ENCODE measurements at places on chromosomes 3 and 15.
A peak's percentile ranks its signal among the peaks of the same experiment; 100 is the strongest.

- DNase-seq = peak; percentile 21
Observed at GRCh38 chr3:142180761-142181362, 31.5 kb upstream of the TFDP2 start.

DNA sequence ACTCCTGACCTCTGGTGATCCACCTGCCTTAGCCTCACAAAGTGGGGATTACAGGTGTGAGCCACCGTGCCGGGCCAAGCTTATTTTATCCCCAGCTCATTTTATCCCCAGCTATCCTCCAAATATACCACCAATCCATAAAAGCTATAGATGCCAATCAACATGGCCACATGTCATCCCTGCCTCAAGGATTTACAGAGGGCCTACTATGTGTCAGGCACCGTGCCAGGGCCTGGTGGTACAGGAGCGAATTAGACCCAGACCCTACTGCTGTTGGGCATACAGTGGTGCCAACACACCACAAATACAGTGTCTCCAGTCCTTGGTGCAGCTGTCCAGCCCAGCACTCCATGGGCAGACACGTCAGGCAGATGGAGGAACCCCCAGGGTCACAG lies 73.4 kb downstream of the SCN5A start:
- DNase-seq = no peak

DNA sequence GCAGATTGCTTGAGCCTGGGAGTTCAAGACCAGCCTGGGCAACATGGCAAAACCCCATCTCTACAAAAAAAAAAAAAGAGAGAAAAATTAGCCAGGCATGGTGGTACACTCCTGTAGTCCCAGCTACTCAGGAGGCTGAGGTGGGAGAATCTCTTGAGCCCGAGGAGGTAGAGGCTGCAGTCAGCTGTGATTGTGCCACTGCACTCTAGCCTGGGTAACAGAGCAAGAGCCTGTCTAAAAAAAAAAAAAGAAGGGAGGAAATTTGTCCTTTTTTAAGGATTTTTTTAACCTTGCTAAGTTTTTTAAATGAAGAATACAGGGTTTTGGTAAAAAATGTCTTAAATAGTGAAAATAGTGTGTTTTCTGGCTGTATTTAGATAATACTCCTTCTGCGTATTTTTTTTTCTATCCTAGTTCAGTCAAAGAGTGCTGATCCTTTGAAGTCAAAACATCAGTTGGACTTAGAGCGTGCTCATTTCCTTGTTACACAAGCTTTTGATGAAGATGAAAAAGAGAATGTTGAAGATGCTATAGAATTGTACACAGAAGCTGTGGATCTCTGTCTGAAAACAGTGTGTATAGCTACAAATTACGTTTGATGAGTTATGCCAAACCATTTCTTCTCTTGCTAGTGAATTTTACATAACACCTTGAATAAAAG lies 11.1 kb downstream of the CAPN7 start:
- DNase-seq = no peak

- peak; percentile 41 for DNase-seq
Observed at GRCh38 chr3:49924683-49925082, 4.9 kb downstream of the MON1A start.

GRCh38 chr3:10771486-10772270 lies 44.4 kb upstream of the SLC6A11 start:
- peak; percentile 36 for DNase-seq

DNA sequence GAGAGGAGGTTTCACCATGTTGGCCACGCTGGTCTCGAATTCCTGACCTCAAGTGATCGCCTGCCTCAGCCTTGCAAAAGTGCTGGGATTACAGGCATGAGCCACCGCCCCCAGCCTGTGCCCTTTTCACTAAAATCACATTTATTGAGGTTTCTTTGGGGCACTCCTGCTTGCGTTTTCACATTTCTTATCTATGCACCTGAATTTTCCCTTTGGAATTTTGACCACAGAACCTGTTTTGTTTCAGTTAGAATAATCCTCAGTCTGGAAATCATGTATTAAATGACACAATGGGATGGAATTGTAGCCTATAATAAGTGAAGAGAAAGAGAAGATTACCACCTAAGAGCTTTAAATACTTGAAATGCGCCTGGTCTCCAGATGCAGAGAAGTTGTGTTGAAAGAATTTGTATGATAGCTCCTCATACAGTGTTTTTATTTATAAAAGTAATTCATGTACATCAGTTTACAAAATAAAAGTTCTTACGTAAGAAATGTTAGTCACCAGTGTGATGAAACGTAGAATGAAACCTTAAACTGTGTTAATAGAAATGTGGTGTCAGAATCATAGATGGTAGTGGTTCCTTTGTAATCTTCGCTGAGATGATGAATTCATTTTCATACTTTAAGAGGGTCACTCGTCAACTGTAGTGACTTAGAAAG lies 107.0 kb downstream of the TCF12 start:
- peak; percentile 51 for DNase-seq

DNA sequence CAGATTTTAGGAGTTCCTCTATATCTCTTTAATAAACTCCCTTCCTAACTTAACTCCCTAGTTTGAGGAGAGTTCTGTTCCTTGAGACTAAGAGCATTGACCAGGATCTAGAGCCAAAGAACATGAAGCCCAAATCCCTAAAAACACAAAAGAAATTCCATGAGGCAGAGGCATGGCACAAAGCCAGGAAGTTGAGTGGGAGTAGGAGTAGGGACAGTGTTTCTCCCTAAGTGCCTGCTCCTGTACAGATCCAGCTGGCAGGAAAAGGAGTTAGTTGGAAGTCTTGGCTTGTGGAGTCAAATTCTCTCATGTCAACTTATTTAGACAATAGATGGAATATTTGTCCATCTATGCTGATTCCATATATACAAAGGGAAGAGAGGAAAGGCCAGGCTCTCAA lies 11.4 kb downstream of the ACTC1 start:
- DNase-seq = no peak

DNA sequence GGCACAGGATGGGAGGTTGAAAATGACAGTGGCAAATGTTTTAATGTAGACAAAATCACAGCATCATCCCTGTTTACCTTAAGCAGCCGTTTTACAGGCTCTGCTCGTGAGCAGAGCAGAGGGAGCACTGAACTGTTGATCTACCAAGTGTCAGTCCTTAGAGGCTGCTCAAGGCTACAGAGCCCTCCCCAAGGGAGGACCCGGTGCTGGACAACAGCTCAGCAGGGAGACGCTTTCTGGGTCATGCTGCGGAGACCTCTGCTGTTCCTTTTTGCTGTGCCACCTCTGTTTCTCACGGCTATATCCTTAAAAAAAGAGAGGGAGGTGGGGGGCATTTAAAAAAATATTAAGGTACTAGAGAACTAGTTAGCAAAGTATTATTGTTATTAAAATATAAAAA lies 400.2 kb downstream of the GABRB3 start:
- DNase-seq = no peak

DNA sequence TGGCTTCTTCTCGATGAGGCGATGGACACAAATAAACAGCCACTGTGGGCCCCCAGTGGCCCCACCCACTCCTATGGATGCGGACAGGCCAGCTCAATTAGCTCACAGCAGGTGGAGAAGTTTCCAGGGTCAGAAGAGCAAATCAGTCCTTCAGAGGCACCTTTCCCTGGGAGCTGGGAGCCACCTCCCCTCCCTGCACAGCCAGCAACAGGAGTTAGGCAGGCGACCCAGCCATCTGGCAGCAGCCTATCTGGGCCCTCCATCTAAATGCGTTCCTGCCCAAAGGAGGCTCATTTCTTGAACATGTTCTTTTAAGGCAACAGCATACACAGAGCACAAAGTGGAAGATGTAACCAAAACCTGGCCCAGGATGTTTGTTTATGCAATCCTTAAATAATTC lies 211.9 kb upstream of the ARRDC4 start:
- no peak for DNase-seq

DNA sequence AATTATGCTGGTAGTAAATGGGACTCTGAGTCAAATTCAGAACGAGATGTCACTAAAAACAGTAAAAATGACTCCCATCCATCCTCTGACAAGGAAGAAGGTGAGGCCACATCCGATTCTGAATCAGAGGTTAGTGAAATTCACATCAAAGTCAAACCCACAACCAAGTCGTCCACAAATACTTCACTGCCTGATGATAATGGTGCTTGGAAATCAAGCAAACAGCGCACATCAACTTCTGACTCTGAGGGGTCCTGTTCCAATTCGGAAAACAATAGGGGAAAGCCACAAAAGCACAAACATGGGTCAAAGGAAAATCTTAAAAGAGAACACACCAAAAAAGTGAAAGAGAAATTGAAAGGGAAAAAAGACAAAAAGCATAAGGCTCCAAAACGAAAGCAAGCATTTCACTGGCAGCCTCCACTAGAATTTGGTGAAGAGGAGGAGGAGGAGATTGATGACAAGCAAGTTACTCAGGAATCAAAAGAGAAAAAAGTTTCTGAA lies 15.1 kb upstream of the ZBTB47 start:
- DNase-seq = no peak

DNA sequence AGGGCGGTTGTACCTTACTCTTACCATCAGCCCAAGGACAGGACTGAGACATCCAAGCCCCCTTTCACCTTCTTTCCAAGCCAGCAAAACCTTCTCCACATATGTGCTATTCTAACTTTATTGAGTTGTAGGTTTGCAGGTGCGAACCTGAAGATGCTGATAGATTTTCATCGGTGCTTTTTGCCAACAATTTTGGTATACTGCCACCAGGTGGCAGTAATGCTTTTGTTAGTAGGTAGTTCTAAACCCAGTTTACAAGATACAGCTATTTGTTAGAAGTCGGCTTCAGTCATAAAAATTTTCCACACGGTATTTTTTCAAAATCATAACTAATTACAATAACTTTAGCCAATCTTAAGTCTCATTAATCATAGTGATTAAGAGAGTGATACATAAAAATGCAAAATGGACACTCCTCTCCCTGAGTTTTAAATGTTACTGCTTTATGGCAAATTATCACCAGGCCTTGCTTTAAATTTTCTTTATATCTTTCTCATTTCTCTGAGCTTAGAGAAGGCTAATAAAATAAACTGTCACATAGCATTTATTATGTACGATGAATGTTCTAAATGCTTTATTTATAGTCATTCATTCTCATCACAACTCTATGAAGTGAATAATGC lies 636 bp downstream of the TBC1D21 start:
- DNase-seq = peak; percentile 60

DNA sequence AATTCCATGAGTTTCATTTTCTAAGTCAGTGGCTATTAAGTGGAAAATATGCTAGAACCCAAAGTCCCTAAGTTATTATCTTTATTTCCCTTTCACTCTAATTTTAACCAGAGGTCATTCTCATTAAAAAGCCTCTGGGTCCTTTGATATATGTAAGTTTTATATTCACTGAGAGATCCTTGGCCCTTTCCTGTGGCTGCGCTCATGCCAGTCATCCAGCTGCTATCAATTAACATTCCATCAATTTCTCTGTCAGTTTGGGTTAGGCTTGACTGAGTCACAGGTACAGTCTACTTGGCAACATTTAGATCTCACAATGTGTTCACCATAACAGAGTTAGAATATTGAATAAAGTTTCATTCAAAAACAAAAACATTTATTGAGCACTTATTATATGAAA lies 58.0 kb upstream of the FBN1 start:
- DNase-seq = peak; percentile 62

- DNase-seq = no peak
Observed at GRCh38 chr3:56902468-56903160, 100.9 kb upstream of the ARHGEF3 start.

GRCh38 chr3:105559856-105560255 lies 193.1 kb downstream of the ALCAM start:
- no peak for DNase-seq

DNA sequence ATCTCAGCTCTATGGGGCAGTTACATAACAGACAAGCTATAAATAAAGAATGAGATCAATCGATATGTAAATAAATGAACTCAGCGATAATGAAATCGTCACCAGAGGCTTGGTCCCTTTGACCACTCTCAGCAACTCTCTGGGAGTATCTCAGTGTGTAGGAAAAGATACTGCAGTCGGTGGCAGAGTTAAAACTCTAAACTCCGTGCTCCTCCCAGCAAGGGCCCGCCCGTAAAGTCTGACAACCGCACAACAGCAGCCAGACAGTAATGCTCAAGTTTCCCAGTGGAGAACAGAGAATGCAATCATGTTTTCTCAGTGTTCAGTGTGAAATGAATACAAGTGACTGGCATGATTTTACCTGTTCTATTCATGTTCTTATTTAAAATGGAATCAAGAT lies 28.3 kb upstream of the IGF1R start:
- no peak for DNase-seq

GRCh38 chr3:114743746-114744485 lies 403.2 kb downstream of the ZBTB20 start:
- DNase-seq = no peak

GRCh38 chr3:68987322-68987721 lies 26.2 kb downstream of the EOGT start:
- DNase-seq = no peak

DNA sequence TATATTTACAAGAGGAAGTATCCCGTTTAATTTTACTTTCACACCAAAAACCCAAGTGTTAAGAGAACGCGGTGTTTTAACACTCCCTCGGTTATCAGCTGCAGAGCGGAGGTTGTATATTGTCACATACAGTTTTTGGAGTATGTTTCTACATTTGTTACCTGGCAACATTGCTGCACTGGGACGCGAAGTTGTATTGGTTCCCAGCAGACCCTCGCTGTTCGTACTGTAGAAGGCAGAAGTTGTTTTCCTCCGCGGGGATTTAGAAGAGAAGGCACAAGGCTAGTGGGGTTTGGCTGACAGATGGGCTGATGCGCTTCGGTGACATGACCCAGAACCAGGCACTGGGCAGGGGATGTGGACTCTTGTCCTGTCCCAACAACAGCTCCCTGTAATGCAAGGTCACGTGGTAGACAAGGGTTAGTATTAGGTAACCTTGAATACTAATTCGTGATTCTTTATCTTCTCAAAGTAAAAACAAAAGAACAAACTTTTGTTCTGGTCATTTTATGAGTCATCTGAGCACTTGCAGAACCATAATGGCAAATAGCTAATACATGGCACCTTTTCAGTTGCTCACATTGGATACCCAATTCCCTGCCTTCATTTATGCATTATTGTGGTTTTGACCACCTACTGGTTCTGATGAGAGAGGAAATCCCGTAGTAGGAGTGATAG lies 230.4 kb upstream of the BHLHE40 start:
- no peak for DNase-seq

DNA sequence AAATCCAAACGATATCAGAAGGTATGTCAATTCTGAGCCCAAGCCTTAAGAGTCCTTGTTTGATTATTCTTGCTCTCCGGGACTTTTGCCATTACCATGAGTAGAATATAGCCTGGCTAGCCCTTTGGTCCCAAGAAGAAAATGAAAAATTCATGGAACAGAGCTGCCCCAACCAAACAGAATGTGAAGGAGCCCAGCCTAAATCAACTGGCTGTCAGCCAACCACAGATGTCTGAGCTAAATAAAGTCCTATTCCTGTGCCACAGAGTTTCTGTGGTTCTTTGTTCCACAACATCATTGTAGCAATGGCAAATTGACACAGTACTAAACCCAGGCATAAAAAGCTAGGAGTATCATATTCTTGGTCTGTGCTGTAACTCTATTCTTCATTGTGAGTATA lies 185.2 kb downstream of the CPNE4 start:
- no peak for DNase-seq

GRCh38 chr15:49751191-49751590 lies 130.3 kb downstream of the DTWD1 start:
- DNase-seq = no peak

Data from RWPE1 (cell line).